Activated CD4-positive, alpha-beta T cell treated with anti-CD3 and anti-CD28 coated beads, Interleukin-2, amount 50 U/mL, for 1 hour (primary cell): ENCODE measurements at places on chromosomes 7 and 10.

DNA sequence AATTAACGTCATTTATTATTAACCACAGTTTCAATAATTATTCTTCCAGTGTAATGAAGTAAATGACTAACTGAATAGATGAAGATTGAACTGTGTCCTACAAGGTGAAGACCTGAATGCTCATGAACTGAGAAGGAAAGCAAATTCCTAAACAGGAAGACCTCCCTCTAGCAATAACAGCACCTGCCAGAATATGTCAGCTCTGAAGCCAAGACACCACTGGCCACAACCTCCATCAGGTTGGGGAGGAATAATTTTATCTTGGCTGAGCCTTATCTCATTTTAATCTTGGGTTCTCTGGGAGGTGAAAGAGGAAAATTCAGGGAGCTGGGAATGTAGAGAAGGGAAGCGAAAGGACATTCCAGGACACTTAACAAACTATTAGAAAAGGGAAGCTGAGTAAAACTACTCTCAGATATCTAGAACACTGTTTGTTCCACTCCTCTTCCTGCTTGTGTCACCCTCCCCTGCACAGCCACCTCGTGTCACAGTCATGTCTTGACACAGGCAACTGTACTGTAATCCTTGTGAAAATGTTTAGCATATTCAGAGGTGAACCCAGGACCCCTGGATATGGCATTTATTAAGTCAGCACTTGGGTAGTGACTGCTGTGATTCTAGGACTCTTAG lies 4.6 kb upstream of the SLC13A1 start:
- no peak for DNase-seq

DNA sequence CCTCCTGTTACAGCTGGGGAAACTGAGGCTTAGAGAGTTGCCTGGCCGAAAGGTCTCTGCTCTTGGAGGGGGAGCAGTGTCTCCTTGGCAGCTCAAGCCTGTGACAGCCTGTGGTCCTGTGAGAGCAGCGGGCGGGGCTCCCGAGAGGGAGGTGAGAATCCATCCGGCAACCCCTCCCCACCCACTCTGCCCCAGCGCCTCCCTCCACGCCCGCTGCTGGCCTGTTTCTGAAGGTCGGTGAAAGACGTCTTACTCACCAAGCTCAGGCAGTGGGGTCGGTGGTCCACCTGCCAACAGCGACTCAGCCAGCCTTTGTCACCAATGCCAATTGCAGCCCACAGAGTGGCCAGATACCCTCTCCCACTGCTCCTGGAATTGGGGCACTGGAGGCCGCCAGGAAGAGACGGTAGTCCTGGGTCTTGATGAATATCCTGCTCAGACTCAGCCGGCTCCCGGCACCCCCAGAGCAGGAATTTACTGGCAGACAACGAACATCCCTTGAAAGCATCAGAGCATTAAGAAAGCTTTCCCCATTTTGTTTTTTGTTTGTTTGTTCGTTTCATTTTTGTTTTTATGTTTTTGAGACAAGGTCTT lies 7.4 kb upstream of the TTYH3 start:
- no peak for DNase-seq

- no peak for DNase-seq
Measured at GRCh38 chr10:120799849-120800248, 51.3 kb upstream of the WDR11 start.

DNA sequence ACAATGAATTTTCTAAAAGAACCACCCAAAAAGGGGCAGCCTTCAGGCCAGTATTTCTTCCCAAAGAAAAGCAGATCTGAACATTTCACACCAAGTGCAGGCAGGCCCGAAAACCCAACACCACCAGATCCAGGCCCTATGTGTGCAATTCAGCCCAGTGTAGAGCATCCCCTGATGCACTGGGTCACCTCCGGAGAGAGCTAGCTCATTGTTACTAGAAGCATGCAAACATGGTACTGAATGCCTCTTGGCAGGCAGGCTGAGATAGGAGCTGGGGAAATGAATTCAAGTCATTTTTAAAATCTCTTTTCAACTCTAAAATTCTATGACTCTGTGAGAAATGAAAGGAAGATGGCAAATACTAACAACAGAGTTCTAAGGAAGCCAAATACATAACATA lies 174.8 kb downstream of the ELMO1 start:
- no peak for DNase-seq

DNA sequence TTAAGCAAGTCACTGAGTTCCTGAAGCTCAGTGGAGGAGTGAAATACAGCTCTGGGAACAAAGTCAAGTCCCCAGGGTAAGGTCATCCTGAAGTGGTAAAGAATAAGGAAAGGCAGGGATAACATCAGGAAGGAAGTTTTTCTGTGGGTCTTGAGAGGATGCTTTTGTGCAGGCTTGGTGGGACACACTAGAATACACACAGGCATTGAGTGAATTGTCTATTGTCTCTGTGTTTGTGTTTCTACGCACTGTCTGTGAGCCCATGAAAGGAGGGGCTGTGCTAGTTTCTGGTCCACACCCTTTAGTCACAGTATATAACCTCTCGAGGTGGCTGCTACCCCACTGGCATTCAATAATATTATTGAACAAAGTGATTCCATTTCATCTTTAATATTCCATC lies 95.8 kb upstream of the ABCB5 start:
- no peak for DNase-seq

DNA sequence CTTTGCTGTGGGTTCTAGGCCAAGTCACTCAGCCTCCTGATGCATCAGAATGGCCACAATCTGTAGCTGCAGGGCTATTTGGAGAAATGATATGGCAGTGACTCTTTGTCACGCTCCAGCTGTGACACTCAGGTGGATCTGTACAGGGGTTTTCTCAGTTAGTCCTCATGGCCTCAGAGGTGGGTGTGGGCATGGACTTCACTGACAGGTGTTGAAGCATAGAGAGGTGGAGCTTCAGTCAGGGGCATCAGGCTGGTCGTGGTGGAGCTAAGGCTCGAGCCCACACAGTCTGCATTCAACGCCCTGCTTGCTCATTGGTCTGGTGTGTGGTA lies 21.2 kb downstream of the PALD1 start:
- DNase-seq: no peak

GRCh38 chr10:70162151-70162891 lies 8.0 kb downstream of the SAR1A start:
- no peak for DNase-seq

DNA sequence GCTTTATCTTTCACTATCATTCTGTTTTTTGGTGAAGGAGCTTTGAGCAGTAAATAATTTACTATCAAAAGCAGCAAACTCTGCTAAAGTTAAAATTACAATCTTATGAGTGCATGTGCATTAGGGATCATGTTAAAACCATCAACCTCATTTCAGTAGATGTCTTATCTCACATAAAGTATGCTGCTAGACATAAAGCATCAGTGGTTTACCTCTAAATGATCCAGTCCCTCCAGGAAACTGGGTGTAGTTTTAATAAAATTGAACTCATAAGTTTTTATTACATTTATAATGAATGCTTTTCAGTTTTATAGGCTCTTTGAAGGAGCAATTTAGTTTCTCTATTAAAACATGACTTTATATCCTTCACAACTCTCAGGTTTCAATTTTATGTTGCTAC lies 108.7 kb downstream of the LRRN3 start:
- no peak for DNase-seq

- no peak for DNase-seq
Measured at GRCh38 chr10:88849234-88849633, 2.4 kb downstream of the ANKRD22 start.

- no peak for DNase-seq
Measured at GRCh38 chr7:108235451-108236061, 105.4 kb upstream of the LAMB4 start.

DNA sequence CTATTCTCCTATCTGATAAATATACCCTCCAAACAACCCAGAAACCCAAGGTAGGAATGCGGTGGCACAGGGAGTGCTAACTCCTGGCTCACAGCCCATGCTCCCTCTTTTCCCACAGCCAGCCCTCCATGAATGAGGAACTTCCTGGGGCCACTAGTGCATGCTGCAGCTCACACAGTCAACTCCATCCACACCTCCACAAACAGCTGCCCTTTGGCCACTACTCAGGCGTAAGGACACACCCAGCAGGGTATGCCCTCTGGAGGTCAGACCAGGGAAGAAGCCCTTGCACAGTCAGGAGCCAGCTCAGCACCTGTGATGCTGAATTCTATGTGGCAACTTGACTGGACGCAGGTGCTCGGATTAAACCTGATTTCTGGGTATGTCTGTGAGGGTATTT lies 85.2 kb upstream of the PIK3CG start:
- no peak for DNase-seq

DNA sequence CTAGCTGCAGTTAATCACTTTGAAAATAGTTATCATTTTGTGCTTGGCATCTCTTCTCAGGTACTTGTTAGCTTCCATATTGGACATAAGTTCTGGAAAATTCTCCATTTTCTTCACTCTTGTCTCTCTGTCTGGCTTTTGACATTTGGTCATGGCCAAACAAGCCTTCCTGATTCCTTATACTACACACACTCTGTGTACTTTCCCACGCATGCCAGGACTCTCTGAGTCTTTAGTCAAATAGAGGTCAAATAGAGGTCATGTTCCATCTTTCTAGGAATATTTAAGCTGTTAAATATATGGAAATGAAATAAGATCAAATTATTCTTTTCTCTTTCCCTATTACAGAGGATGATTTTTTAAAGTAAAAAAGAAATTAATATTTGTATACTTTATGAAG lies 235.5 kb upstream of the PLXDC2 start:
- no peak for DNase-seq
